ENCODE measurements at places on chromosomes 1 and 21. TPM values are rescaled to one million over a fixed set of nuclear protein-coding genes. Genes with fewer than 3 reads are reported as not detected.

KDF1 gene
- 0.68 TPM for total RNA-seq

A3GALT2 gene
- not detected for total RNA-seq

LRRC8C gene
- 7.7 TPM for total RNA-seq

GNG12 gene
- total RNA-seq, result 37.2 TPM

ADGRL4 gene
- total RNA-seq, result 25.3 TPM

ITLN2 gene
- total RNA-seq, result not detected

FCAMR gene
- total RNA-seq, result not detected

CCDC30 gene
- 1.9 TPM for total RNA-seq

PRAMEF4 gene
- total RNA-seq, result not detected

DDR2 gene
- 34.4 TPM for total RNA-seq

UBE2U gene
- 0.95 TPM for total RNA-seq

ATAD3C gene
- total RNA-seq, result 1.8 TPM

TFF3 gene
- 3.4 TPM for total RNA-seq

NBPF15 gene
- total RNA-seq, result 7.3 TPM

PLEKHN1 gene
- not detected for total RNA-seq

PLD5 gene
- total RNA-seq, result not detected

SLC22A15 gene
- total RNA-seq, result 10.3 TPM

CFHR5 gene
- not detected for total RNA-seq

ANKRD35 gene
- total RNA-seq, result 1.1 TPM

MXRA8 gene
- total RNA-seq, result 21.8 TPM

NBPF9 gene
- total RNA-seq, result 4.2 TPM

CCDC181 gene
- 0.65 TPM for total RNA-seq

OLIG1 gene
- total RNA-seq, result 0.89 TPM

PRMT6 gene
- 4.5 TPM for total RNA-seq

PSMG1 gene
- 18.8 TPM for total RNA-seq

LRP8 gene
- total RNA-seq, result 1.2 TPM

F11R gene
- total RNA-seq, result 9.8 TPM

RGS8 gene
- total RNA-seq, result not detected

SIPA1L2 gene
- 120 TPM for total RNA-seq

C1orf210 gene
- not detected for total RNA-seq

IL19 gene
- total RNA-seq, result not detected

OPN3 gene
- 7.0 TPM for total RNA-seq

RIMS3 gene
- total RNA-seq, result 1.6 TPM

FCRL6 gene
- total RNA-seq, result 0.57 TPM

ZNF669 gene
- total RNA-seq, result 3.7 TPM

LIPI gene
- not detected for total RNA-seq

YTHDF2 gene
- total RNA-seq, result 37.9 TPM

DCDC2B gene
- not detected for total RNA-seq

KCNE2 gene
- not detected for total RNA-seq

GBP6 gene
- total RNA-seq, result 0.14 TPM

RGS2 gene
- total RNA-seq, result 19.4 TPM

LCK gene
- 0.57 TPM for total RNA-seq

URB1 gene
- total RNA-seq, result 11.6 TPM

LCE3A gene
- total RNA-seq, result not detected

CTSS gene
- 38.4 TPM for total RNA-seq

ANGPTL3 gene
- not detected for total RNA-seq
